ENCODE measurements at places on chromosomes 3 and 15.

GRCh38 chr3:126546013-126546412 lies 12.7 kb downstream of the C3orf22 start:
- no peak for DNase-seq

DNA sequence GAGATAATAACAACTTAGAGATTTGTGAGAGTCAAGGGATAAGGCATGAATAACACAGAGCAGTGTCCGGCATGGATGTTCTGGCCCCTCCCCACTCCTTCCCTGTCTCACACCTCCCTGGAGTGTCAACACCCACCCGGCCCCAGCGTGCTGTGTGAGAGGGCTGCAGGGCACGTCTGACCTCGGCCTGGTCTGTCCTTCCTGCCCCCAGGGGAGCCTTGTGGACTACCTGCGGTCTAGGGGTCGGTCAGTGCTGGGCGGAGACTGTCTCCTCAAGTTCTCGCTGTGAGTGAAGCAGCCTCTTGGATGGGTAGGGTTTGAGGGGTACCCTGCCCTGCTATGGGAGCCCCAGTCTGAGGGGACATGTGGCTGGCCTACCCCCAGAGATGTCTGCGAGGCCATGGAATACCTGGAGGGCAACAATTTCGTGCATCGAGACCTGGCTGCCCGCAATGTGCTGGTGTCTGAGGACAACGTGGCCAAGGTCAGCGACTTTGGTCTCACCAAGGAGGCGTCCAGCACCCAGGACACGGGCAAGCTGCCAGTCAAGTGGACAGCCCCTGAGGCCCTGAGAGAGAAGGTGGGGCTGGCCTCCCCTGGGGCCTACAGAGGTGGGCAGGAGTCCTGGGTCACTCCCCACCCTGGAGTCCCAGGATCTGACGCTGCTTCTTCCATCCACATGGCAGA lies 11.2 kb upstream of the LMAN1L start:
- no peak for DNase-seq

- DNase-seq = no peak
Observed at GRCh38 chr3:157103280-157103679, 56.7 kb downstream of the CCNL1 start.

- no peak for DNase-seq
Observed at GRCh38 chr3:143529018-143529478, 319.2 kb downstream of the SLC9A9 start.

- no peak for DNase-seq
Observed at GRCh38 chr15:35477312-35478262, 68.4 kb downstream of the DPH6 start.

- DNase-seq = no peak
Observed at GRCh38 chr3:126491221-126492013, 15.7 kb upstream of the ZXDC start.

DNA sequence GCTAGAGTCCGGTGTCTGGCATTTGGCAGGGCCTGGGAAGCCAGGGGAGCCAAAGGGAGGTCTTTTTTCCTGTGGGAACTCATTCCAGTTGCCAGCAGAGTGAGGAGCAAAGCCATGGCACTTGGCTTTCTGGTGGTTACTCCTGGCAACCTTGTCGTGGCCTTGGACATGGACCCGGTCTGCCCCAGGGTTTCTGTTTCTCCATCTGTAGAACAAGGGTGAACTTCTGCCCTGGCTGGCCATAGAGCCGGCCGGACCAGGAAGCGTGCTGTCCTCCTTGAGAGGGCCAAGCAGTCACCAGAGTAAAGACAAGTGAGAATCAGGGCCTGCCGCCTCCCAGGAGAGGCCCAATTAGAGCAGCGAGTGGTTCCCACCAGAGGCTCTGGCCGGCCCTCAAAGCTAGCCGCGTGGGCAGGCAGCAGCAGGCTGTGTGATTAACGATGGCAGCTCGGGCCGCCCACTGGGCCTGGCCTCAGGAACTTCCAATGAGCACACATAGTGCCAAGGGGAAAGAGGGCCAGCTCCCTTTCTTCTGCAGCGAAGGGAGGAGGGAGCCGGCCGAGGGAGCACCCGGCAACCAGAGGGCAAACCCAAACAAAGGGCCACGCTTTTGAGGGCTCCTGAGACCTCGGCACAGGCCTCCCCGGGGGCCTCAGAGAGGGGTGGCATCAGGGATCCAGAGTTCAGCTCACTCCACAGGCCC lies 29.1 kb upstream of the ELP6 start:
- DNase-seq = no peak

GRCh38 chr15:66875588-66876420 lies 173.8 kb downstream of the SMAD6 start:
- DNase-seq = no peak

GRCh38 chr15:99090011-99090699 lies 14.7 kb upstream of the SYNM start:
- no peak for DNase-seq

Measured in stimulated activated CD8-positive, alpha-beta memory T cell treated with anti-CD3 and anti-CD28 coated beads, Interleukin-2, amount 100 ng/mL, for 48 hours (primary cell).